ENCODE measurements at places on chromosomes 7 and 10. TPM values are rescaled to one million over a fixed set of nuclear protein-coding genes. Genes with fewer than 3 reads are reported as not detected.

DNA sequence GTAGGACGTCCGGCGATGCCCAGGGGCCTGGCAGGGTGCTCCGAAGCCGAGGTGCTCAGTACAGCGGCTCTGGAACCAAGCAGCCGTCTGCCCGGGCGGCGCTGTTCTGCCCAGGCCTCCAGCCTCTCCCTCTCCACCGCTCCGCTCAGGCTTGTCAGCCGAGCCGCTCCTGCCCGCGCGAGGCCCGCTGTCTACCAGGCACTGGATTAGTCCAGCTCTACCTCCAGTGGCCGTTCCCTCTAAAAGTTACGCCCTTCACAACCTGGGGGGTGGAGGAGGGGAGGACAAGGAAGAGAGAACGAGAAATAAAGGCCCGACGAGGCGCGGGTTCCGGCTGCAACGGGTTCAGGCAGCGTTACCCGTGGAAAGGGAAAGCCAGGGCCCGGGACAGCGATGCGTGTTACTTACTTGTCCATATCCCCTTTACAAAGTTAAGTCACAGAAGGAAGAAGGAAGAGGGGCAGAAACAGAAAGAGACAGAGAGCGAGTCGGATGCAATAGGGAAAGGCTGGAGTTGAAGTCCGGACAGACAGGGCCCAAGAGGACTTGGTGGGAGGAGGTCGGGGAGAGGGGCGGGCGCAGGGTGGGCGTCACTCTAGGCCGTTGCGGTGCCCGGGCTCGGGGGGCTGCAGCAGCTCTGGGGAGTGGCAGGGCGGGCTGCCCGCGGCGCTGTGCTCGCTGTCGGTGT lies 2.8 kb downstream of the SP8 start:
- peaks cover 4% of the 10 kb centered on the region for H3K27me3 ChIP-seq
- peak; percentile 73 for DNase-seq
- peak overlapping the region; percentile 83 for H3K4me3 ChIP-seq
- no peak overlapping the region for H3K27ac ChIP-seq

CPXM2 gene
- total RNA-seq: 1.9 TPM

DNA sequence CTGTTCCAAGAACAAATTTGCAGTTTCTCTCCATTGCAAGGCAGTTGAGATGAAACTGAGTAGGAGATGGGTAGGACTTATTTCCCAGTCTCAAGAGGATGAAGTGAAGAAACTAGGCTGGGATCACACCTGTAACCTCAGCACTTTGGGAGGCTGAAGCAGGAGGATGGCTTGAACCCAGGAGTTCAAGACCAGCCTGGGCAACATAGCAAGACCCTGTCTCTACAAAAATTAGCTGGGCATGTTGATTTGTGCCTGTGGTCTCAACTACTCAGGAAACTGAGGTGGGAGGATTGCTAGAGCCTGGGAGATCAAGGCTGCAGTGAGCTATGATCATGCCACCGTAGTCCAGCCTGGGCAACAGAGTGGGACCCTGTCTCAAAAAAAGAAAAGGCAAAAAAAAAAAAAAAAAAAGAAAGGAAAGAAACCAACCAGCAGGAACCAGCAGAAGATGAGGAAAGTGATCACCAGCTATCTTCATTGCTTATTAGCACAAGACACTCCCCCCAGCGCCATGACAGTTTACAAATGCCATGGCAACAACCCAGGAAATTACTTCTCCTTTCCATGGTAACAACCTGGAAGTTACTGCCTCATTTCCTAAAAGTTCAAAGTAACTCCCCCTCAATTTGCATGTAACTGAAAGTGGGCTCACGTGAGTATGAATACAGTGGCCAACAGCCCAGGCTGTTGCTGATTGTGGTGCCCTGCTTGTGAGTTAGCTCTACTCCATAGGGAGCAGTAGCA lies 18.3 kb upstream of the ST8SIA6 start:
- no peaks in the 10 kb centered on the region for H3K27me3 ChIP-seq
- H3K4me1 ChIP-seq: no peaks in the 10 kb centered on the region
- H3K36me3 ChIP-seq: peaks cover 2% of the 10 kb centered on the region
- no peak overlapping the region for H3K27ac ChIP-seq

- H3K27ac ChIP-seq: no peak overlapping the region
- no peak overlapping the region for H3K4me3 ChIP-seq
- DNase-seq: no peak
- no peaks in the 10 kb centered on the region for H3K36me3 ChIP-seq
- peaks cover 2% of the 10 kb centered on the region for H3K4me1 ChIP-seq
- no peaks in the 10 kb centered on the region for H3K27me3 ChIP-seq
These were observed 112.2 kb upstream of the PDCD4 start for GRCh38 chr10:110759523-110759922.

CYP2C19 gene
- total RNA-seq: not detected

GRCh38 chr10:120970595-120971529 lies 119.7 kb downstream of the WDR11 start:
- H3K4me1 ChIP-seq: no peaks in the 10 kb centered on the region
- H3K27me3 ChIP-seq: no peaks in the 10 kb centered on the region
- H3K27ac ChIP-seq: no peak overlapping the region
- peaks cover 13% of the 10 kb centered on the region for H3K36me3 ChIP-seq
- no peak for DNase-seq

DNA sequence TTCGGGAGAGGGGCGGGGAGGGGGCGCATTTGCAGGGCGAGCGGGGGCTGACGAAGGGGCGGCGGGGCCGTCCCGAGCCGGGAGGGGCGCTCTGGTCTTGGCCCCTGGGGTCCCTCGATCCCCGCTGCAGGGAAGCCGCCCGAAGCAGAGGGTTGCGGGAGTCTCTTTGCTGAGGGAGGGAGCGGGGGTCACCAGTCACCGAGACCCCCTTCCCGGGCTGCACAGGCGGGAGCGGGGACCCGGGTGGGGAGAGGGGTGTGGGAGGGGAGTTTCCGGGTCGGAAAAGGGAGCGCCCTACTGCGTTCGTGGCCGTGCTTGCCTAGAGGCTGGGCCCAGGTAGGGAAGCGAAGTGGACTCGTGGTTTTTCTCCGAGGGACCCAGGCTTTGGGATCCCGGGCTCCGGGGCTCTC lies 422 bp downstream of the AP1S1 start:
- H3K4me1 ChIP-seq: no peaks in the 10 kb centered on the region
- no peaks in the 10 kb centered on the region for H3K27me3 ChIP-seq
- DNase-seq: no peak

DNA sequence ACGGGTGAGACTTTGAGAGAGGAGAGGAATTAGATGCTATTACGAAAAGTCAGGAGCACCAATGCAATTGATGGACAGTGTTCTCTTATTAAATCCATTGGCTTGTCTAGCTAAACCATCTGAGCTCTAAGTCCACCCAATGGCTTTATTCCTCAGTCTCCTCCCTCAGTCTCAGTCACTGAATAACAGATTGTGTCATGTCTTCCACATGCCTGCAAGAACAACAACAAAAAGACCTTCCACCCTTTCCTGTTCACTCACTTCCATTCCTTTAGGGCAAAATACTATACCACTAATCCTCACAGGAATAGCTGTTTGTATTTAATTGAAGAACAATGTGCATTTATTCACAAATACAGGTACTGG lies 154.8 kb upstream of the LAMB4 start:
- H3K4me1 ChIP-seq: no peaks in the 10 kb centered on the region
- no peaks in the 10 kb centered on the region for H3K36me3 ChIP-seq
- H3K27me3 ChIP-seq: no peaks in the 10 kb centered on the region
- H3K4me3 ChIP-seq: no peak overlapping the region

DOCK1 gene
- 57.0 TPM for total RNA-seq

DNA sequence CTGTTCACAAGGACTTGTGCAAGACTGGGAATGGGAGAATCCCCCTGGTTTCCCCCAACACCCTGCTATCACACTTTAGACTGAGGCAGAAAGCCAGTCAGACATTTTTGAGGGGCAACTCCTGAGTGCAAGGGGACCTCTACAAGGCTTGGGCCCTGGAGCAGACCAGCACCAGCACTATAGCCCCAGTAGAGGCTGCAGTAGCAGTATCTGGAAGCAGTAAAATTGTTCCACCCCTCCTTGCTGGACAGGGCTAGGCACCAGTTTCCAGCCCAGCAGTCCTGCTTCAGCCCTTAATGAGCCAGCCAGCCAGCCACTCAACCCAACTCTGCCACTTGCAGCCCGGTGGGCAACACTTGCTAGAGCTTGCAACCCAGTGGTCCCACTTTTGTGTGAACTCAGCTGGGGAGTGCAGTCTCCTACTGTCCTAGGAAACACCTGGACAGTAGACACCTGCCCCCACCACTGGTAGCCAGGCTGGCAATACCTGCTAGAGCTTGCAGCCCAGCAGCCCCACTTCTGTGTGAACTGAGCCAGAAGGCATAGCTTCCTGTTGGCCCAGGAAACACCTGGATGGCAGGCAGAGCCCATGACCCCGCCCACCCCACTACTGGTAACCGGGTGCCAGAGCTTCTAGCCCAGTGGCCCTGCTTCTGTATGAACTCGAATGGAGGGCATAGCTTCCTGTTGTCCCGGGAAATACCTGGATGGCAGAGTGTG lies 65.0 kb downstream of the FBXL13 start:
- H3K27ac ChIP-seq: no peak overlapping the region
- no peak for DNase-seq
- no peak overlapping the region for H3K4me3 ChIP-seq
- H3K4me1 ChIP-seq: no peaks in the 10 kb centered on the region
- peaks cover 5% of the 10 kb centered on the region for H3K36me3 ChIP-seq

DNA sequence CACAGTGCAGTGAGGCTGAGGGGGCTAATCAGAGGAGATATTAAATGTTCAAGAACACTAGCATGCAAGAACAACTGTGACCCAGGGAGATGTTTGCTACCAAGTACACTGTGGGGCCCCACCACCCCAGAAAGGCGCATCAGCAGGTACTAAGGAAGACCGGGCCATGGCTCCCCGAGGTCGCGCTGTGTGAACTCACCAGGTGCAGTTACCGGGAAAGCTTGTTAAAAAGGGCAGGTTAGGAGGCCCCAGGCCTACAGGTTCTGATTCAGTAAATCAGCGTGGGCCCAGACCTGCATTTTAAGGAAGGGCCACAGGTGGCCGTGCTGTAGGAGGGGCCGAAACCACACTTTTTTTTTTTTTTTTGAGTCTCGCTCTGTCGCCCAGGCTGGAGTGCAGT lies 54.6 kb downstream of the TMEM209 start:
- H3K36me3 ChIP-seq: no peaks in the 10 kb centered on the region
- no peak overlapping the region for H3K27ac ChIP-seq
- H3K4me3 ChIP-seq: no peak overlapping the region
- H3K27me3 ChIP-seq: no peaks in the 10 kb centered on the region
- peak; percentile 51 for DNase-seq

- DNase-seq: no peak
- H3K36me3 ChIP-seq: no peaks in the 10 kb centered on the region
- H3K4me1 ChIP-seq: peaks cover 2% of the 10 kb centered on the region
- no peak overlapping the region for H3K27ac ChIP-seq
These were observed 177.5 kb downstream of the ANK3 start for GRCh38 chr10:60212195-60212594.

GRCh38 chr7:16698200-16698905 lies 52.4 kb downstream of the BZW2 start:
- H3K27me3 ChIP-seq: no peaks in the 10 kb centered on the region
- H3K4me3 ChIP-seq: no peak overlapping the region
- no peaks in the 10 kb centered on the region for H3K4me1 ChIP-seq
- H3K27ac ChIP-seq: no peak overlapping the region
- H3K36me3 ChIP-seq: peaks cover 37% of the 10 kb centered on the region

PDE6C gene
- not detected for total RNA-seq

DNA sequence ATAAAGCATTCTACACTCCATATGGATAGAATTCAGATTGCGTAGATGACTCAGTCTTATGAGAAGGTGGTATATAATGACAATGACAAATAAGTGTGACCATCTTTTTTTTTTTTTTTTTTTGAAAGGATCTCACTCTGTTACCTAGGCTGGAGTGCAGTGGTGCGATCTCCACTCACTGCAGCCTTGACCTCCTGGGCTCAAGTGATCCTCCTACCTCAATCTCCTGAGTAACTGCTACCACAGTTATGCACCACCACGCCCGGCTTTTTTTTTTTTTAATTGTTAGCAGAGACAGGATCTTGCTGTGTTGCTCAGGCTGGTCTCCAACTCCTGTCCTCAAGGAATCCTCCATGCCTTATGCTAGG lies 43.2 kb upstream of the NRP1 start:
- DNase-seq: no peak
- H3K27ac ChIP-seq: no peak overlapping the region
- no peaks in the 10 kb centered on the region for H3K27me3 ChIP-seq
- H3K4me1 ChIP-seq: peaks cover 6% of the 10 kb centered on the region
- H3K36me3 ChIP-seq: no peaks in the 10 kb centered on the region

TMEM72 gene
- not detected for total RNA-seq

DNA sequence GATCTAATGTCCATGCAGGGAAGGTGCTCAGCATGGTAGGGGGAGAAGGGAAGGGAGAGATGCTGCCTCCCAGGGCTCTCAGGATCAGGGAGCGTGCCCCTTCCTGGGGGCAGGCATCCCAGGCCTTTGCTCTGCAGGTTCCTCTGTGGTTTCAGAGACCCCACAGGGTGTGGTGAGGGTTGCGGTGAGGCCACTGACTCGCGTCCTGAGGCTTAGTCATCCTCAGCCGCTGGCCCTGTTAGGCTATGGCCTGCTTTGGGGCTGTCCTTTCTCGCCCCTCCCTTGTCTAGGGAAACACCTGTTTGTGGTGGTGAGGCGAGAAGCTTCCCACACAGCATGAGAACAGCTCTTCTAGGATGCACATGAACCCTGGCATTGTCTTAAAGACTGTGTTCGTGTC lies 558.3 kb upstream of the FOXK1 start:
- no peaks in the 10 kb centered on the region for H3K27me3 ChIP-seq
- no peaks in the 10 kb centered on the region for H3K4me1 ChIP-seq
- no peak overlapping the region for H3K4me3 ChIP-seq
- DNase-seq: no peak

HMX3 gene
- 0.20 TPM for total RNA-seq

DNA sequence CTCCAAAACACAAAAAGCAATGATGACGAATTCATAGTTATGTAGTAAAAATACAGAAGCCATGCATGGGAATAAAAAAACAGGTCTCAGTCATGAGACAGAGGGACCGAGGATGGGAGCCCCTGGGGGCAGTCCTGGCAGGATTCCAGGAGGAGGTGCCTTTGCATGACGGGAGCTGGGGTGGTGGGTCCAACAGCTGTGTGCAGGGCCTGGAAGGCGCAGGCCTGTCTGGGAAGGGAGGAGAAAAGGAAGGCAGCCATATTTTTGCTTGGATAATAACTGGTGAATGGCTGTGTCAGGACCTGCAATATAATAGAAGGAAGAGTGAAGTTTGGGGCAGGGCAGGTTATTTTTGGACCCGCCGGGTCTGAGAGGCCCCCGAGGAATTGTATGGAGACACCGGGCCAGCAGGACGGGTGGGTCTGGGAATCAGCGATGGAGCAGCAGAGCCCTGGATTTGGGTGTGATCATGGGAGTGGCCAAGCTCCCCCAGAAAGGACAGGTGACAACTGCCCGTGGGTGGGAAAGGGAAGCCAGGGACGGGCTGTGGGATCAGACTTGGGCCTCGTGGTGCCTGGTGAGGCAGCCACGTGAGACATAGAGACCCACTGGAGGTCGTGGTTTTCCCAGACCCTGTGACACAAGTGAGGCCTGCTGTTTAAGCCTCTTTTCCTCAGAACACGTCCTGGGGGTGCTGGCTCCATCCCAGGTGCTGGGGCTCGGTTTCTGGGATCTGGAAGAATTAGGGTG lies 2.9 kb upstream of the JAKMIP3 start:
- peaks cover 2% of the 10 kb centered on the region for H3K4me1 ChIP-seq
- no peak overlapping the region for H3K4me3 ChIP-seq
- no peak for DNase-seq
- H3K27me3 ChIP-seq: no peaks in the 10 kb centered on the region

- DNase-seq: no peak
- H3K27me3 ChIP-seq: no peaks in the 10 kb centered on the region
- no peak overlapping the region for H3K4me3 ChIP-seq
- H3K36me3 ChIP-seq: no peaks in the 10 kb centered on the region
- H3K27ac ChIP-seq: no peak overlapping the region
These were observed 1089.5 kb upstream of the LRRN3 start for GRCh38 chr7:110001254-110001938.

- H3K36me3 ChIP-seq: no peaks in the 10 kb centered on the region
- H3K27ac ChIP-seq: no peak overlapping the region
- H3K4me3 ChIP-seq: no peak overlapping the region
- H3K27me3 ChIP-seq: no peaks in the 10 kb centered on the region
These were observed 3.3 kb downstream of the MAPK8 start for GRCh38 chr10:48309711-48310226.

Measured in H9 (cell line).